RPMI8226 (cell line): ENCODE measurements at places on chromosomes 4 and X.

GRCh38 chr4:47855350-47855749 lies 17.5 kb upstream of the CORIN start:
- no peak for DNase-seq

- DNase-seq = no peak
Measured at GRCh38 chrX:30533835-30534234, 43.7 kb downstream of the TASL start.

DNA sequence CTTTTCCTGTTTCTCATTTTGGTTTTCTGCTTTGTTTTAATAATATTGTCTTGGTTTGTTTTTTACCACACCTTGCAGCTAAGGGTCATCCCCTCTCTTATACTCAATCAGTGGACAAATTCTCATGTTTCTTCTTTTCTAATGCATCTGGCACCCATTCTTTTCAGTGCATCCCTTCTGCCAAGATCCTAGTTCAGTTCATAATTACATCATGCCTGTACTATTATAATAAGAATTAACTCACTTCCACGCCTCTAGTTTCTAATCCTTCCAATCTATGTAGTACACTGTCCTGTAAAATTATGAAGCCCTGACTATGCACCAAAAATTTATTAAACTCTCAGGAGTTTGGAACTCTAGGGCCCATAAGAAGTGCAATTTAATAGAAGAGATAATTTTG lies 126.1 kb downstream of the FAT4 start:
- no peak for DNase-seq

GRCh38 chrX:8845060-8845459 lies 43.9 kb upstream of the FAM9A start:
- no peak for DNase-seq

GRCh38 chr4:102586644-102587021 lies 85.5 kb downstream of the NFKB1 start:
- DNase-seq = no peak

- DNase-seq = no peak
Measured at GRCh38 chr4:54050214-54050904, 14.0 kb downstream of the CHIC2 start.

- DNase-seq = no peak
Measured at GRCh38 chr4:113904877-113905276, 74.6 kb downstream of the ARSJ start.

GRCh38 chr4:54971474-54971950 lies 153.9 kb downstream of the KDR start:
- DNase-seq = peak; percentile 43

- DNase-seq = no peak
Measured at GRCh38 chrX:2498781-2499302, 1.9 kb downstream of the DHRSX start.

DNA sequence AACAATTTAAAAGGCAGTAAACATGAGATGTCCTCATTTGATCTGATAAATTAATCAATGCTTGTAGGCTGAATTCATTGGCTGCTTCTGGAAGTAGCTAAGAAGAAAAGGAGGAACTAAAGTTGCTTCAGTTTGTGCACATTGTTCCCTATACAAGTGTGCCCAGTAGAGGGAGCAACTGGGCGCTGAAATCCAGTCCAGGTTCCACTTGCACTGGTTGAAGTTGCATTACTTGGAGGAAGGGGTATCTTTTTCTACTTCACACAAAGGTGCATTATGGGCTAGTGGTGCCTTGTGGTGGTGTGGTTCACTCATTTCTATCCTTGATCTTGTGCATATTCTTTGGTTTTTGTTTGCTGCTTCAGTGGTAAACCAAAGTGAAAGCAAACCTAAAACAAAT lies 67.9 kb upstream of the SOX3 start:
- DNase-seq = peak; percentile 48

GRCh38 chrX:20032201-20032600 lies 41.3 kb upstream of the BCLAF3 start:
- no peak for DNase-seq

- peak; percentile 60 for DNase-seq
Measured at GRCh38 chr4:166165829-166166420, 292.9 kb downstream of the TLL1 start.

GRCh38 chrX:25067271-25068172 lies 51.8 kb upstream of the ARX start:
- DNase-seq = no peak

GRCh38 chr4:37268319-37268718 lies 23.8 kb downstream of the NWD2 start:
- no peak for DNase-seq

DNA sequence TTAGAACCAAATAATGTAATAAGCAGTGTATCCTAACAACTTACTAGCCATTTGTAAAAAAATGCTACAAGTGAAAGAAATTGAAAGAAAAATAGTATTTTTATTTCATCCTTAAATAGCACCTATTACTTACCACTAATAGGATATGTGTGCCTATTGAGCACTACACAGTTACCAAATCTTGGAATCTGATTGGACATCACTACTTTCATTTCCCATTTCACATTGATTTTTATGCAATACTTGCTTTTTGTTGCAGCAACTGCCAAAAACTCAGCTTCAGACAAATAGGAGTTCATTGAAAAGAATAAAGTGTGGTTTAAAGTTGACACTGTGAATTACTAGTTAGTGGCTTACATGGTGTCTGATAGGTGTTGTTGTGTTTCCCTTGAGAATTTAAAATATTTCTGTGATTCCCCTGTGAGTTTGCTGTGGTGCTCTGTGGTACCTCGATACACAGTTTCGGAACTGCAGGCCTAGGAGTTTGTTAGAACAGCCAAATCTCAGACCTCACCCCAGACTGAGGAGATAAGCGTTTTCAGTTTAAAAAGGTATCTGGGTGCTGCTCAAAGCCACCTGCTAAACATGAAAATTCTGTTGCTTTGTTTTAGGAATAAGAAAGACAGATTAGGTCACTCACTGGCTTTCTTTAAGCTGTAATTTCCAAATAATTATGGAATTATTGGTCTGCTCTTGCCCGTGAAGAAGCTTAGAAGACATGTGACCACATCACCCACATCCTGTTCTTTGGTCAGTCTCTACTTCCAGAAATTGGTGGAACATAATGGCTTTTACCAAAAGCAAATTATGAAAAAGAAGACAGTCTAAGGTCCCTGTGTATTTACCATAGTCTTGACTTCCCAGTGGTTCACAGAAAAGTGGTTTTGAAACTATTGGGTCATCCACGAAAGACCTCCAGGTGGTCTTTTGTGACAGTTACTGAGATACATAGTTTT lies 97.8 kb downstream of the SYTL5 start:
- DNase-seq = no peak

DNA sequence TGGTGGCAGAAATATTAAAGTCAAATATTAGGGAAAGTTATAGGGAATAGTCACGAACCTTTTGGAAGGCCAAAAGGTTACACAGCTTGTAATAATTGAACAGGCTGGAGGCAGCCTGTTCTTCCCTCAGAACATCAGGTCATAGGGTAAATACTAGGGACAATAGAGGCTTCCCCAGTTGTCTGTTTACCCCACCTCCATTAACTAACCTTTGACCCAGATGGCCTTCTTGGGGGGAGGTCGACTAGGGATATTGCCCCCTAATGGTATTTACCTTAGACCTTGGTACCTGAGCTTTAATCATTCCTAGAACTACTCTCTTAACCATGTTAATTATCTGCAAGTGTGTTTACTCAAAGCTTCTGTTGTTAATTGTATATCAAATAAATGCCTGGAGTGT lies 26.0 kb downstream of the C4orf17 start:
- no peak for DNase-seq

DNA sequence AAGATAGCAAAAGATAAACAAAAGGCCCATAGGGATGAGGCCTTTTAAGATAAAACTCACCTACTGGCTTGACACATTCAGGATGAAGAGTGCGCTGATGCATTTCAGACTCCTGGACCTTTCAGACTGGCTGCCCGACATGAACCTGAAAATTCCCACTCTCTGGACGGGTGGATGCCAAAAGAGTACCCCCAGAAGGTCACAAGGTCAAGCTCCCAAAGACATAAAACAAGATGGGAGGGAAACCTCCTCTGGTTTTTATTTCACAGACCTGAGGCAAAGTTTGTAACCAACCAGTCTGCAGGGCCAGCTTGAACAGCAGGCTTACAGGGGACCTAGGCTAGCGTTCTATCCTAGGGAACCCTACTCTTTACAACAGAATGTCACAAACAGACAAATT lies 123.2 kb upstream of the GC start:
- DNase-seq = no peak

GRCh38 chr4:835148-836002 lies 9.4 kb upstream of the CPLX1 start:
- DNase-seq = peak; percentile 75

DNA sequence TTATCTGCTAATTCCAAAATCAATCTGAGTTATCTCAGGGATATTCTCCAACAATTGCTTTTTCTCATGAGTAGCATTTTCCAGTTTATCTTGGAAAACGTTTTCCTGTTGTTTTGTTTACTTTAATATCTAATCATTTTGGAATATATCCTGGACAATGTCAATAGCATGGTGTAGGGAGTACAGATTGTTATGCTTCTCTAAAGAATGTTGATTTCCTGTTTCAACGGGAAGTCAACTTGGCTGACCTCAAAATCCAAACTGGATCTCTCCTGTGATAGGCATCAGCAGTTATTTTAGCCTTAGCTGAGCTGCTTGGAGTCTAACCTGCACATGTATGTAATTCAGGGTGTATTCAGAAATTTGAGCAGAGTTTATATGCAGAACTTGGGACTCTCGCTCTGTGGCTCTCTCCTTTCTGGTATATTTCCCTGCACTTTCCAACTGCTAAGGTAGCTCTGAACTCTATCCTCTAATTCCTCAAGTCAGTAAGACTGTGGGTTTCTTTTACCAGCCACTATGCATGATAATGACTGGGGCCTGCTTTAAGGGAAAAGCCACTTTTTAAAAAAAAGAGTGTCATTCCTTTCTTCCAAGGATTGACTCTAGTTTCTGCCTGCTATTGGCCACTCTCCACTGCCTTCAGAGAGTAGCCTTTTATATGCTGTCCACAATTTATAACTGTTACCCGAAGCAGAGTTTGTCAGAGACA lies 7.7 kb downstream of the PRSS48 start:
- DNase-seq = no peak

GRCh38 chrX:133846311-133846710 lies 139.1 kb downstream of the GPC3 start:
- no peak for DNase-seq

- no peak for DNase-seq
Measured at GRCh38 chr4:6852582-6852981, 57.0 kb upstream of the TBC1D14 start.

- no peak for DNase-seq
Measured at GRCh38 chr4:10093801-10094552, 22.6 kb downstream of the WDR1 start.

GRCh38 chrX:40298069-40298468 lies 200.3 kb upstream of the BCOR start:
- no peak for DNase-seq

GRCh38 chr4:7838136-7838782 lies 101.4 kb downstream of the AFAP1 start:
- no peak for DNase-seq

- DNase-seq = no peak
Measured at GRCh38 chr4:84932462-84932861, 34.0 kb downstream of the WDFY3 start.

- peak; percentile 74 for DNase-seq
Measured at GRCh38 chr4:93983140-93983539, 154.6 kb downstream of the ATOH1 start.

GRCh38 chr4:77015390-77015789 lies 60.4 kb downstream of the CCNI start:
- DNase-seq = no peak

DNA sequence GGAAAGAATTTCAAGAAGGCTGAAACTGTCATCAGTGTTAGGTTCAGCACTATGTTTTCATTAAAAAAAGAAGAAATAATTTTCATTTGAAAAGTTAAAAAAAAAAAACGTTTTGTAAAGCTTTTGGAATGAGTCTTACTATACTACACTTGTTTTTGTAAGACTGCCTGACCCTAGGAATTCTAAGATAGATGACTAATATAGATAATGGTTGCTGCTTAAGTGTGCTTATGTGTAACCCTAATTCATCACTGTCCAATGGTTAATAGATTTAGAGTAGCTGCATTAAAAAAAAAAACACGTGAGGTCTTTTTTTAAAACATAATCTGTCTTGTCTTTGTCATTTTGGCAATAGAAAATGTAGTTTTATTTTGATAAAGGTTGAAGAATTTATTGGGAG lies 323.2 kb downstream of the IL1RAPL1 start:
- no peak for DNase-seq

DNA sequence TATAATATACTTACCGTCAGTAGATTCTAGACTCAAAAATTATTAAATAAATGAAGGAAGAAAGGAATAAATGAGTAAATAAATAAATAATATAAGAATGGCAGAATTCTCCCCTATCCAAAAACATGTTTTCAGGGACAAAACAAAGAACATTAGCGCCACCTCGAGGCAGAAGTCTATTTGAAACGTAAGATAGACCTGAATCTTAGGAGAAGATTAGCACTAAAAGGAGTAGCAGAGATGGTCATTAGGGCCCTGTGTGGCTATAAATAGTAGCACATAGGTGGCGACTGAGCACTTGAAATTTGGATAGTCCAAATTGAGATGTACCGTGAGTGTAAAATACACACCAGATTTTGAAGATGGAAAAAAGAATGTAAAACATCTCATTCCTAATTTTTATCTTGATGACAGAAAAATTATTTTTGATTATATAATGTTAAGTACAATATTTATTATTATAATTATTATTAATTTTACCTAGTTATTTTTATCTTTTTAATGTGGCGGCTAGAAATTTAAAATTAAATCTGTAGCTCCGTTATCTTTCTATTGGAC lies 24.3 kb upstream of the SRD5A3 start:
- peak; percentile 66 for DNase-seq

- no peak for DNase-seq
Measured at GRCh38 chr4:138576684-138577083, 334.5 kb upstream of the SLC7A11 start.

- no peak for DNase-seq
Measured at GRCh38 chr4:182343453-182343852, 100.3 kb downstream of the TENM3 start.

DNA sequence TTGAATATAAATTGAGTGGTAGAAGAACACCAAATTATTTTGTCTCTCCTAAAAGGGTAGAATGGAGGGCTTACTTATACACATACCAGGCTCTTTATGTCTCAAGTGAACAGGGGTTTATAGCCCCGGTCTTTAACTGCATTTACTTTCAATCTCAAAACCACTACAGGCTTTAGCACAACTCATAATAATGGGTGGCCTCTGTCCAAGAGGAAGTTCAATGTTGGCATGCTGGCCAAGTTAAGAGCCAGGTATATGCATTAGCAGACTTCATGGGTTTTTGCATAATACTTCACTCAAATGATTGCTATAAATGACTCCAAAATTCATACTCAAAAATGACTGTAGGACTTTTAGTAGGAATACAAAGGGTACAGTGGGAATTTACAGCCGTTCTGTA lies 118.5 kb upstream of the OTUD4 start:
- peak; percentile 10 for DNase-seq
